CD8-positive, alpha-beta T cell (primary cell): ENCODE measurements at places on chromosomes 16 and 17.

DNA sequence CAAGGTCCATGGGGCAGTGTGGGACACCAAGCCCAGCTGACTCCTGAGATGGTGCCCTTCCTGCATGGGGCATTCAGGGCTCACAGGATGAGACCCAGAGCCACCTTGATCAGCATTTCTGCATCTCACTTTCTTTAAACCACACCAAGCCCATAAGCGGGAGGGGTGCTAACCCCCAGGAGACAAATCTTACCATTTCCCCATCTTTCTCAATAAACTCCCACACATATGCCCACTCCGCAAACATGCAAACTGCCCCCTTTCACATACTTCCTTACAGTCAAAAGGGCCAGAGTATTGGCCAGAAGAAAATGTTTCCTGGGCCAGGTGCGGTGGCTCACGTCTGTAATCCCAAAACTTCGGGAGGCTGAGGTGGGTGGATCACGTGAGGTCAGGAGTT, 3.7 kb upstream of the SLC39A11 start:
- DNase-seq: no peak

- DNase-seq: no peak
These were observed 757.8 kb downstream of the CDH11 start for GRCh38 chr16:64364016-64364415.

- DNase-seq: no peak
These were observed 16.7 kb downstream of the ZNF423 start for GRCh38 chr16:49839017-49839825.

DNA sequence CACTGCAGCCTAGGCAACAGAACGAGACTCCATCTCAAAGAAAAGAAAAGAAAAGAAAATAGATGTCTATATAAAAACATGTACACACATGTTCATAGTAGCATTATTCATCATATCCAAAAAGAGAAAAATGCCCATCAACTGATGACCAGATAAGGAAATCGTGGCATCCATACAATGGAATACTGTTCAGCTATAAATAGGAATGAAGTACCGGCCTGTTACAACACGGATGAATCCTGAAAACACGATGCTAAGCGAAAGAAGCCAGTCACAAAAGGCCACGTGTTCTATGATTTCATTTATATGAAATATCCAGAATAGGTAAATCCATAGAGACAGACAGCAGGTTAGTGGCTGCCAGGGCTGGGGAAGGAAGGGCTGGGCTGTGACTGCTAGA, 65.8 kb downstream of the TBC1D16 start:
- DNase-seq: no peak

DNA sequence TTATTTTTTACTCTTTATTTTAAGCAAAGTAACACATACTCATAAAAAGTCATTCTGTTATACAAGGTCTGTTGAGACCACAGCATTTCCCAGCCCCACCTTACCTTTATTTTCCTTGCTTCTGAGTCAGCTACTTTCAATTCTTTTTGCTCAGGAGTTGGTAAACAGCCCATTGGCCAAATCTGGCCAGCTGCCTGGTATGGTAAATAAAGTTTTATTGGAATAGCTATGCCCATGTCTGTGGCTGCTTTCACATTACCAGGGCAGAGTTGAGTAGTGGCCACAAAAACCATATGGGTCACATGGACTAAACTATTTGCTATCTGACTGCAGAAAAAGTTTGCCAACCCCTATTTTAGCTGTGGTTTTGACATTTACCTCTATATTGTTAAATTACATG, 3.4 kb upstream of the NSRP1 start:
- no peak for DNase-seq

GRCh38 chr17:73648974-73649373, 4.7 kb upstream of the SDK2 start:
- DNase-seq: no peak

DNA sequence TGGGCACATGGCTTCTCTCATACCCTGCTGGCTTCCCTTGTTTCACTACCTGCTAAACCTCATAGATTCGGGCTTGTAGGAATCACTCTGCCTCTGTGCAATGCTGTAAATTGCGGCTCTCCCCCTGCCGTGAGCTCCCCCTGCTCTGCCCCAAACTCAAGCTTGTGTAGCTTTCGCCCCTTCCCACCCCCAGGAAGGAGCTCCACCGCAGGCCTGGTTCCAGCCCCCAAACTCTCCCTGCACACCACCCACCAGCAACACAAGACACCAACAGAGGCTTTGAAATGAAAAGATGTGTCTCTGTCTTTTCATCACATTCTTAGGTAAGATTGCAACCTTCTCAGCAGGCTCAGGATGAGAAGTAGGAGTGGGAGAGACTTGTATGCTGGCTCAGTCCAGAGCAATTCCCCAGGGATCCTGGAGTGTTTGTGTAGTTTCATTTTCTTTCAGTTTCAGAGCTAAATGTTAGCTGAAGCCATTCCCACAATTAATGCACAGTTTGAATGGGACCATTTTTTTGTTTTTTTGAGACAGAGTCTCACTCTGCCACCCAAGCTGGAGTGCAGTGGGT, 14.2 kb downstream of the CX3CL1 start:
- no peak for DNase-seq

GRCh38 chr16:89409161-89409711, 81.1 kb downstream of the ANKRD11 start:
- peak; percentile 61 for DNase-seq

DNA sequence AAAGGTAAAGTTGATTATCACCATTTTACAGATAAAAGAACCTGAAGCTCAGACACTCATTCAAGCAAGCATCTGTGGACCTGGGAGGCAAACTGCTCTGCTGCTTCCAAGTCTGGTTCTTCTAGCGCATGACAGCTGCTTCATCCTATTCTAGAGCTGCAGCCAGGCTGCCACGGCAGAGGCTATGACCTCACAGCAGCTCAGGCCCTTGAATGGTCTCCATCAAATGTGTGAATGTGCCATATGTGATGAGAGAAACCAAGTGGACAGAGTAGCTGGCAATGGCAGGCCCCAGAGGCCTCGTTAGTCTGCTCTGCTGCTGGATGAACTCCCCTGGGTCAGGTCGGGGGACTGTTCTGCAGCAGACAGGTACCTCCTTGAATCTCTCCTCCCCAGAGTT, 30.7 kb upstream of the FOXJ1 start:
- no peak for DNase-seq

GRCh38 chr16:89616623-89617022, 3.2 kb downstream of the DPEP1 start:
- peak; percentile 38 for DNase-seq

DNA sequence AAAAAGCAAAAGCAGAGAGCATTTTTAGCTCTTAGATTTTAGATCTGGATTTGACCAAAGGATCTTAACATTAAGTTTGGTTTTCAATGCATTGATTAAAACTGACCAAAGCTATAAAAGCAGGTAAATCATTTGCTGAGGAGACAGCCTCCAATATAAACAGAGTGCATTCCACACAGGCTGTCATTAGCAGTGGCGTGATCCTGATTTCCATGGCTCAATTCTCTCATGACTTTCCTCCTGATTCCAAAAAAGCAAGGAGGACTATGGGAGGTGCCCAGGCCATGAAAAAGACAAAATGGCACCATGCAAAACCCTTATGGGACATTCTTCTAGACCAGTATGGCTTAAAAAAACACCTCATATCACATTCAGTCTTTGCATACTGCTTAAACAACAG, 53.5 kb downstream of the PARN start:
- no peak for DNase-seq

- no peak for DNase-seq
These were observed 1.5 kb upstream of the FAAP100 start for GRCh38 chr17:81553616-81554181.

GRCh38 chr16:84559311-84559932, 55.0 kb upstream of the MEAK7 start:
- no peak for DNase-seq

GRCh38 chr17:80119839-80120238, 18.5 kb downstream of the GAA start:
- DNase-seq: no peak
